Activated T-cell treated with anti-CD3 and anti-CD28 coated beads, Interleukin-2, amount 50 U/mL, for 72 hours (primary cell): ENCODE measurements at places on chromosomes 3 and 15. TPM values are rescaled to one million over a fixed set of nuclear protein-coding genes. Genes with fewer than 3 reads are reported as not detected.

DNA sequence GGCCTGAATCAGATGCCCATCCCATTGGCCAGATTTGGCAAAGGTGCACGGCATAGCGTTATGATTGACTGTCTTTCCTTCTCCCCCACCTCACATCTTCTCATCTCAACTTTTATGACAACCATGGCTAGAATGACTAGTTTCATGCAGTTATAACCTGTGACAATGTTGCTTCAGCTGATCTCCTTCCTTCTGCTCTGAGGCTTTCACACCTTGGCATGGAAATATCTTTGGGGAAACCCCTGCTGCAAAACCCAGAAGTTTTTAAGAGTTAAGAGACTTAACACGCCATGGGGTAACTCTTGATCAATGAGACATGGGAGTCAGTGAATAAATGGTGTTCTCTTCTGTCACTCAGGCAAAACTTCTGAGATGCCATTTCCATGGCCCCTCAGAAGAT lies 290.7 kb upstream of the MDFIC2 start:
- peaks cover 8% of the 10 kb centered on the region for H3K27me3 ChIP-seq
- H3K4me3 ChIP-seq, result no peak overlapping the region
- peaks cover 9% of the 10 kb centered on the region for H3K4me1 ChIP-seq
- H3K36me3 ChIP-seq, result no peaks in the 10 kb centered on the region
- DNase-seq, result peak; percentile 25
- H3K27ac ChIP-seq, result no peak overlapping the region

DNA sequence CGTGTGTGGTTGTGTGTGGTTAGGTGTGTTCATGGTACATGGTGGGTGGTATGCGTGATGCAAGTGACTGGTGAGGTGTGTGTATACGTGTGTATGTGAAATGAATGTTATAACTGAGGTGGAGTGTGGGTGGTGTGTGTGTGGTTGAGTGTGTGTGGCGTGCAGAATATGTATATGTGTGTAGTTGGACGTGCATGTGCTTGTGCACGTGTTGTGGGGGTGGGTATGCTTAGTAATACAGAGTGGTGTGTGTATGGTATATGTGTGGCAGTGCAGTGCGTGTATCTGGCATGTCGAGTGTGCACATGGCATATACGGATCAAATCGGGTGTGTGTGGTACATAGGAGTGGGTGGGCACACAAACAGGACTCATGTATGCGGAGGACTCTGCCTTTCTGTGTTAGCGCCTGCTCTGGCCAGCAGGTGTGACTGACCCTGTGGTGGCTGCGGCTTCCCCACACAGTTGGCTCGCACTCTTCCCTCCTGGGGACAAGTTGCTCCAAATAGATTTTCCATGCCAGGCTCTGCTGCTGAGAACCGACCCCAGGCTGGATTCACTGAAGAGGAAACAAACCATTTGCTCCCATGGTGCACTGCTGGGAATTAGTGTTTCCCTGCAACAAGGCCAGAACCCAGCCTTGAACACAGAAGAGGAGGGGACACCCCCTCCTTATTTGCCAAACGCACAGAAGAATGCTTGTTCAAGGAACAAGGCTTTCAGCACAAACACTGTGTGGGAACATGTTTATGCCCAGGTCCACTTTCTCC lies 1.2 kb upstream of the C3orf70 start:
- H3K27me3 ChIP-seq, result peaks cover 40% of the 10 kb centered on the region
- no peak overlapping the region for H3K27ac ChIP-seq
- no peak overlapping the region for H3K4me3 ChIP-seq
- H3K4me1 ChIP-seq, result peaks cover 4% of the 10 kb centered on the region

GRCh38 chr3:157166115-157166514 lies 6.2 kb upstream of the CCNL1 start:
- no peak overlapping the region for H3K27ac ChIP-seq
- peaks cover 32% of the 10 kb centered on the region for H3K4me1 ChIP-seq
- H3K27me3 ChIP-seq, result no peaks in the 10 kb centered on the region

GRCh38 chr15:50344006-50344464 lies 11.0 kb downstream of the GABPB1 start:
- no peaks in the 10 kb centered on the region for H3K27me3 ChIP-seq
- peaks cover 2% of the 10 kb centered on the region for H3K36me3 ChIP-seq
- no peak overlapping the region for H3K4me3 ChIP-seq
- no peak for DNase-seq
- H3K4me1 ChIP-seq, result peaks cover 53% of the 10 kb centered on the region

GRCh38 chr3:122255757-122256439 lies 69.2 kb upstream of the CSTA start:
- peak overlapping the region; percentile 78 for H3K27ac ChIP-seq
- no peak overlapping the region for H3K4me3 ChIP-seq
- H3K27me3 ChIP-seq, result peaks cover 12% of the 10 kb centered on the region
- H3K36me3 ChIP-seq, result no peaks in the 10 kb centered on the region

SLC51A gene
- total RNA-seq, result not detected

GRCh38 chr15:74891469-74891868 lies 1.6 kb downstream of the MPI start:
- no peak overlapping the region for H3K4me3 ChIP-seq
- H3K27me3 ChIP-seq, result no peaks in the 10 kb centered on the region
- no peak for DNase-seq

ZCWPW2 gene
- 0.35 TPM for total RNA-seq

SCN11A gene
- 0.44 TPM for total RNA-seq

SMC4 gene
- 206 TPM for total RNA-seq

DNA sequence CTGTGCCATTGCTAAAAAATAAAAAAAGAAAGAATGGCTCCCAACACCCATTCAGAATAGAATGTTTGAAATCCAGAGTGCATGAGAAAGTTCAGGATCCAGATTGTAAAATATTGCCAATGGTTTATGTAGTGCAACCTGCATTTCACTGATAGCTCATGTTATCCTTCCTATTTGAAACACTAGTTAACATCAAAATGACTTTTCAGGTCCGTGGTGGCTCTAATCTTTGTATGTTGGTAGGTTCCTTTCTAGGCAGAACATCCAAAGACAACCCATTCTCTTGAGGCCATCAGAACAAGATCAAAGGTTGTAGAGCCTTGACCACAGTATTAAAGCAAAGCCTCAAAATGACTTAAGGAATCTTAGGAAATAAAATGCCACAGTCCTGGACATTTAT lies 51.0 kb downstream of the PLCL2 start:
- H3K36me3 ChIP-seq, result no peaks in the 10 kb centered on the region
- H3K4me1 ChIP-seq, result peaks cover 82% of the 10 kb centered on the region
- no peak for DNase-seq
- H3K4me3 ChIP-seq, result no peak overlapping the region
- H3K27me3 ChIP-seq, result no peaks in the 10 kb centered on the region

DNA sequence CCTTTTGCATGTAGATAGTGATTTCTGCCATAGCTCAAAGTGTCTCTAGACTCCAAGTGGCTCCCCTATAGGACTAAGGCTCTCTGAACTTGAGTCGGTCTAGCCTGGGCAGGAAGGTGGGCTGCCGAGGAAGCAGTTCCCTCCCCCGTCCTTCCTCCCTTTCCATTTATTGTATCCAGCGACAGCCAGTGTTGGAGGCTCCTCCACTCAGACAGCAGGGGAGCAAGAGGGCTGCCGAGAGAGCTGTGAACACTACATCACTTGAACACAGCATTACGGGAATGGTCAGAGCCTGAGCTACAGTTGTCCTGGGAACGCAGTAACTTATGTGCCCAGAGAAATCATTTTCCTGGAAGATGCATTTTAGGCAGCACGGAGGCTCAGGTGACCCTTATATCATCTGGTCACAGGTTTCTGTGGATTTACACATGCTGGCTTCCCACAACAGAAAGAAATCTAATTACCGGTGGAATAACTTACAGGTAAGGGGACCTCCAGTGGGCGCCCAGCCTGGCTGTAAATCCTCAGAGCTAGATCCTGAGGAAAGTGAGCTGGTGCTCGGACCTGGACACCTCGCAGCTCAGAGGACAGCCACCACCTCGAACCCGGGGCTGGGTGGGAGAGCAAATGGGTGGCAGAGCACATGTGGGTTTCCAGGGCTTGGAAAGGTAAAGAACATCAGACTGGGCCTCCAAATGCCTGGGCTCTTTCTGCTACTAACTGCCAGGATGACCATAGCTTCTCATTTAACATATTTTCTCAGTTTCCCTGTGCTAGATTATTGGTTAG lies 197.1 kb downstream of the UACA start:
- H3K4me3 ChIP-seq, result no peak overlapping the region
- DNase-seq, result no peak
- no peaks in the 10 kb centered on the region for H3K36me3 ChIP-seq
- H3K27me3 ChIP-seq, result peaks cover 6% of the 10 kb centered on the region
- peaks cover 18% of the 10 kb centered on the region for H3K4me1 ChIP-seq

DNA sequence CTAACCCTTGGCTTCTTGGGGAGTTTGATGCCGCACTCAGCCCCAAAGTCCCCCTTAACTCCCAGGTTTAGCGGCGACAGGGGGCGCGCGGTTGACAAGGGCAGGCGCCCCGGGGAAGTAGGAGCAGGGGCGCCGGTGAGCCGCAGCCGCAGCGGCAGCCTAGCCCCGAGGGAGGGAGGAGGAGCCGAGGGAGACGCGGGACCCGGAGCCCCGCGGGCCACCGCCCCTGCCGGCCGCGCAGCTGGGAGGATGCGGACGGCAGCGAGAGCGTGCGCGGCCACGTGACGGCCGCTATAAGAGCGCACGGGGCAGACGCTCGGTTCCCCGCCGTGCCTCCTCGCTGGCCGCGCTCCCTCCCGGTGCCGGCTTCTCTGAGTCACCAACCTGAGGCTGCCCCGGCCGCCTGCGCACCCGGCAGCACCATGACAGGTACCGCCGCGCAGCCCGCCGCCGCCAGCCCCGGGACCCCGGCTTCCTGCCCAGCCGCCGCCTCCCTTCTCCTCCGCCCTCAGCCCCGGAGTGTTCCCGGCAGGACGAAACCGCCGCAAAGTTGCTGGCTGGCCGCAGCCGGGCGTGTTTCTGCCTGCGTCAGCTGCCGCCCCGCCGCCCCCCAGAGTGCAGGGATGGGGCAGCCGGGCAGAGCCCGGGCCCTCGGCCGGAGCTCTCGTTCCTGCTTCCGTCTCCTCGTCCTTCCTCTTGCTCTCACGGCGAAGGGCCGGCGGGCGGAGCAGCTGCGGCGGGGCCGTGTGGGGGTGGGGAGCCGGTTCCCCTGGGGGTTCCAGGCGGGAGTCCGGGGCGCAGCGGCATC lies at the start of gene GYG1:
Gene GYG1 (plus strand): TSS at position 322 of the 808 bp plus-strand sequence. CDS start 101 bp downstream, at position 423.
- H3K27me3 ChIP-seq, result no peaks in the 10 kb centered on the region
- peak within 1 kb of the TSS; percentile 95 for H3K27ac ChIP-seq
- peaks cover 13% of the 10 kb centered on the region for H3K36me3 ChIP-seq
- DNase-seq, result peak; percentile 86
- peak within 1 kb of the TSS; percentile 83 for H3K4me3 ChIP-seq
- H3K4me1 ChIP-seq, result peaks cover 24% of the 10 kb centered on the region

DNA sequence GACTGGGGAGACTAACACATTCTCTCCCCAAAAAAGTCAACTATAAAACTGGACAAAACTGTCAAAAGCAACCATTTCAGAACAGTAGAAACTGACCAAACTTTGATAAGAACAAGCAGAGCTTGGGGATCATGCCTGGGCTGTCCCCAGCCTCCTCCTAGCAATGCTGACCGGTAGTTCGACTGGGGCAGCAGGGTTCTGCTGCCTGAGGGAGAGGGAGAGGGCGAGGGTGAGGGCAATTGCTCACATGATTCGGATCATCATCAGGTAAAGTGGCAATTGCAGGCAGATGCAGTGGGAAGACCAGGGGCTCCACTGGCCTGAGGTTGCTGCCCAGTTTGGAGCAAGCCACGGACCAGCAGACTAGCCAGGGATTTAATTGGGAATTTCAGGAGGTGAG lies 88.6 kb downstream of the OSBPL10 start:
- H3K4me1 ChIP-seq, result no peaks in the 10 kb centered on the region
- no peak overlapping the region for H3K27ac ChIP-seq
- peaks cover 7% of the 10 kb centered on the region for H3K27me3 ChIP-seq
- H3K36me3 ChIP-seq, result no peaks in the 10 kb centered on the region

CP gene
- not detected for total RNA-seq

GABRR3 gene
- total RNA-seq, result not detected

GRCh38 chr15:89641053-89641452 lies 14.2 kb downstream of the KIF7 start:
- DNase-seq, result no peak
- no peaks in the 10 kb centered on the region for H3K27me3 ChIP-seq
- H3K4me3 ChIP-seq, result no peak overlapping the region
